ENCODE measurements at places on chromosomes 2 and 18.

DNA sequence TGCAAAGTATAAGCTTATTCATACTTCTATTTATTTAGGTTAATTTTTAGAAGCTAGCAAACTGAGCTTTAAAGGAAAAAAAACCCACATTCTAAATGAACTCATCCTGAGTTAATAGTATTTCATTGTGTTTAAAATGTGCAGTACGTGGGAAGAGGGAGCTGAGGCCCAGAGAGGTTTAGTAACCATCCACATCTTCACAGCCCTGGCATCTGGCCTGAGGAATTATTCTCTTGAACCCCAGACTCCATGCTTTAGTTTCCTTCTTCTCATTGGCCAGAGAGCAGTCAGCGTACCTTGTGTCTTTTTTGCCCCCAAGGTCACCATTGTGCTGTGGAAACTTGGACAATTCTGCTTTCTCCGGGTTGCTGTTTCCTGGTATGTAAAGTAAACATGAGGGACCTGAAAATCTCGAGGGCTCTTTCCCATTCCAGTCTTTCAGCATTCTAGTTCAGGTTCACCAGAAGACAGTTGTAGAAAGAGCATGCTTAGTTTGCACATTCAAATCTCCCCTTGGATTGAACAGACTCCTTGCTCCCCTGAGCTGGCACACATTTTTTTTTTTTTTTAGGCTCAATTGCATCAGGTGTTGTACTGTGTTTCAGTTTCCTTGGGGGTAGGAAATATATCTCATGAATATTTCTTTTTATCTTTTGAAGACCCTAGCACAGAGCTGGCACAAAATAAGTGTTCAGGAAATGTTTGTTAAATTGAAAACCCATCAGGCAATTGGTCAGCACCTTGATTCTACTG lies 81.4 kb downstream of the MYCN start:
- DNase-seq: no peak

GRCh38 chr18:67862069-67862468 lies 345.5 kb upstream of the DSEL start:
- DNase-seq: peak; percentile 69

- DNase-seq: no peak
Observed at GRCh38 chr2:120601566-120601965, 134.1 kb upstream of the GLI2 start.

- no peak for DNase-seq
Observed at GRCh38 chr18:57051021-57051656, 95.7 kb upstream of the BOD1L2 start.

DNA sequence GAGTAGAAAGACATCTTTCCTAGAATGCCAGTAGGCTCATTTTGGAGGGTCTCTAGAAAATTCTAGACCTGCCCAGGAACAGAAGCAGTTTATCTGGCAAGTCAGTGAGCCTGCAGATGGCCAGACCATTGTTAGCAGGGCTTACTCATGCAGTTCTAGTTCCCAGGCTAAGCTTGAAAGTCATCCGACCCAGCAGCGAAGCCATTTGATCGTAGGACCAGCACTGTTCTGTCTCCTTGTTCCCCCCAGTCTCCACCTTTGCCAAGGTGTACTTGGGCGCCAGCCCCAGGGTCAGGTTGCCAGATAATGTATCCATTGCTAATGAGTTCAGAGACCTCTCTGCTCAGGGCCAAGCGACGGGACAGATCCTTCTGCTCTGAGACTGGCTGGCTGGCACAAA lies 70.1 kb downstream of the EPAS1 start:
- DNase-seq: no peak

GRCh38 chr2:216056739-216057138 lies 24.9 kb downstream of the PECR start:
- no peak for DNase-seq

DNA sequence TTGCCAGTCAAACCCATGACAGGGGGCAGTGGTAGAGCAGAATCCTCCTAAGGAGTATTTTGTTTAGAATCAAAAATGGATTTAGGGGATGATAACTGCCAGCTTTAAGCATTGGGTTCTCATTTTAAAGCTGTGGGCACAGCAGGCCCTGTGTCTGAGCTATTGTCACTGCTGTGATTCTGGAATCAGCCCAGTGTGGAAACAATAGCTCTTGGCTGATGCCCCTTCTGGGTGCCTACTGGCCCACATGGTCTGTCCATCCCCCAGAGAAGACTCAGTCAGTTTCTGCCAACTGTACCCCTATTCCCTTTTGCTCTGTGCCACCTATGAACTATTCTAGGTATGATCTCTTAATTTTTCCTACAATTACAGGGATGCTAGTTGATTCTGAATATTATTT lies 91.7 kb upstream of the LRRTM1 start:
- no peak for DNase-seq

DNA sequence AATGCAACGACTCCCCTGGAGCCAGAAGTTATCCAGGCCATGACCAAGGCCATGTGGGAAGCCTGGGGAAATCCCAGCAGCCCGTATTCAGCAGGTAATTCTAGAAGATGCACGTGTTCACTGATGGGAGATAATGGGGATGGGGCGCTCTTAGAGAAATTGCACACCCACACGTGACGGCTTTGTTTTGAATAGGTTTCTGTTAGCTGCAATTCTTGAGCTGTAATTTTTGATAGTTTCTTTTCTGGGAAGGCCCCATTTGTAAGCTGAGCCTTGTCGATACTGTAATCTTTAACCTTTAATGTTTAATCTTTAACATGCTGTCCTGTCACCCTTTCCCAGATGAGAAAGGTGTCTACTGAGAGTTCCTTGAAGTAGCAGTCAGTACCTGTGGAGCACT lies 3.6 kb downstream of the SCLY start:
- DNase-seq: no peak

DNA sequence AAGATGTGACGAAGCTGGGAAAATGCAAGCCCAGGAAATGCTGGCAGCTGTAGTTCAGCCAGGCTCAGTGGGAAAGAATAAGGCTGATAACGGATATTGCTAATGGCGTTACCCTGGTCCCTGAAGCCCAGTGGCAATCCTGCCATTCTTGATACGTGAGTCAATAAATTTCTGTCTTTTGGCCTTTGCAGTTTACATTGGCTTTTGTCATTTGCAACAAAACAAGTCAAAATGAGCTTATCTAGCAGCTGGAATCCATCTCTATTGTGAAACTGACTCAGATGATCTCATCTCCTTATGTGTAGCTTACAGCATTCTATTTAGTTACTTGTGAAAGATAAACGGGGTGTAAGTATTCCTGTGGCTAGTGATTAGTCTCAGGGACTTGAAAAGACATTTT lies 43.8 kb downstream of the ARL6IP6 start:
- DNase-seq: peak; percentile 47

GRCh38 chr2:205892665-205893259 lies 193.2 kb downstream of the INO80D start:
- no peak for DNase-seq

DNA sequence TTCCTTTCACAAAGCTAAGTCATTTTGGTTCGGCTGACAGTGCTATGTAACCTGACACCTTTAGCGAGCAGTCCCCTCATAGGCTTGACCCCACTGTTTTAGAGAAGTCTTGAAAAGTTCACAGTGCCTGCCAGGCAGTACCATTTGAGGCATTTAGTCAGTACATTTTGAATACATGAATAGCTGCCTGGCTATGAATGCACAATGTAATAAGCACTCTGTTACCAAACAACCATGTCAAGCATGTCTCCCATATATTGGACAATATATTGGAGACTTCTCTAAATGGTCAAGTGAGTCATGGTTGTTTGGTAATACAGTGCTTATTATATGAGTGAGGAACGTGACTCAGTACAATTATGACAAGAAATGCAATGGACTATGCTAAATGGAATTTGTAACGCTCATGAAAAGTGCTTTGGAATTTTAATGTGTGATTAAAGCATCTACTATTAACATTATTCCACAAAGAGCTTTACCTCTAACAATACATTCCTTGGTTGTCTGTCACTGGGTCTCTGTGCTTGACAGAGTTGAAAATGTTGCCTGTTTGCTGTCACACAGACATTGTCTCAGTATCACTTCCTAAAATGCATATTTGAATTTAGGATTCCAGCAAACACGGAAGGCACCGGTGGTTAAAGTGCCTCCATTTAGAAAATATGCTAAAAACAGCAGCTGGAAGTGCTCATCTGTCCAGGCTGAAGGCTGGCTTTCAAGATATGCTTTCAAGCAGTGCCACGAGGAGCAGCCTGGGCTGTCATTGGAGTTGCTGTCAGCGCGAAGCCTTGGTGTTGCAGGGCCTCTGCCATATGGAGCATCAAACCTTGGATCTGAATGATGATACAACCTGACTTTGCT lies 458.6 kb downstream of the FBXO15 start:
- peak; percentile 95 for DNase-seq

- no peak for DNase-seq
Observed at GRCh38 chr2:234478121-234478858, 18.6 kb downstream of the ARL4C start.

DNA sequence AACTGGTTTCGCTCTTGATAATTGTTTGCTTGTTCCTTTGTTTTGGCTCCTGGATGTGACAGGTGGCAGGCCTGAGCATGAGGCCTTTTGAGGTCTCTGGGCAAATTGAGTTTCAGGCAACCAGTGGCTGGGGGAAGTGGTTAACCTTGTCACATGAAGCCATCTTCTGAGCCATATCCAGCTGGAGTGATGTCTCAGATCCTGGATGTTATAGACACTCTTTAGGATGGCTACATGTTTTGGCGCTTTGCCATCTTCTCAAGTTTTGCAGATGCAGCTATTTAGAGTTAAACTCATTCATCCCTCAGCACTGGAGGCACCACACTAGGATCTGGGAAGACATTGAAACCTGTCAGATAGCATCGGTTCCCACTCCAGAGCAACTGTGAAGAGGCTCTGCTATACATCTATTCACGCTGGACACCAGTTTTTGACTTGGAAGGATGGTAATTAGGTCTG lies 25.3 kb upstream of the TACR1 start:
- no peak for DNase-seq

DNA sequence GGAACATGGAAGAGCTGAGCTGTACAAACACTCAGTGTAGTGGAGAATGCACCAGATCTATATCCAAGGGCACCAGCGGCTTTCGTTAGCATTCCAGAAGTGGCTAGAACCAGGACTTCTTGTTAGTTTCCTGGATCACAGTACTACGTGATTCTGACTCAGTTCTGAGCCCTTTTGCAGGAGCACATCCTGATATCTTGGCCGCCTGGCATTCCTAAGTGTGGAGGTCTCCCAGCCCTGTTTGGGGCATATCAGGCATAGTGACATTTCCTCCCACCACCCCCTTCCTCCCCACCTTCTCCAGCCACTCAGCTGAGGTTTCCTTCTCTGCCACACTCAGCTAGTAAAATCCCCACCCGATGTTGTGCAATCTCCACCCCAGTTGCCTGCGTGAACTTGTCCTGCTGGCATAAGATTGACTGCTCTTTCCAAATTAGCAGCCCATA lies 63.4 kb downstream of the BMP10 start:
- no peak for DNase-seq

DNA sequence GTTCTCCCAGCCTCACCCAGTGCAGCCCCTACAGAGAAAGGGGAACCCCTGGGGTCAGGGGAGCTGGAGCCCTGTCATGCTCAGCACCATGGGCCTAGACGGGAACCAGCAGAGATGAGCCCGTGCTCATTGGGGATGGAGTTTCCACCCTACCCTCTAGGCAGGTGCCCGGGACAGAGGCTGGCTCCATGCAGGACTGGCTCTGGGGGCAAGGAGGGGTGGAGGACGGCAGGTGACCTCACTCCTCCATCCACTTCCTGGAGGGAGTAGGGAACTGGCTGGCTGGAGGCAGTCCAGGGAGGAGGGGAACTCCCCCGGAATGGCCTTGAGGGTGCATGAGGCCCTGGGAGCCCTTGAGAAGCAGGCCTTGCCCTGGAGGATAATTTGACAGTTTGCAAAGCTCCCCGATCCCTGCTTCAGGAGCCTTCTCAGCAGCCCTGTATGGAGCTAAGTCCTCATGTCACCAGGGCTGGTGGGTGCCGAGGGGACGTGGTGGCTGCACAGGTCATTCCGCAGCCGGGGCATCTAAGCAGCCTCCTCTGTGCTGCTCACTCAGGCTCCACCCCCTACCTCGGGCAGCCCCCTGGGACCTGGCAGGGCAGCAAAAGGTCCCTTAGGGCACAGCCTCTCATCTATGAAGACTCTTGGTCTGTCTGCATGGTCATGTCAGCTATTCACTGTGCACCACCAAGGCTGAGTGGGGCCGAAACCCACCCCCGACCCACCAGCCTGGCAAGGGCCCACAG lies 2.1 kb downstream of the NEURL3 start:
- DNase-seq: no peak

DNA sequence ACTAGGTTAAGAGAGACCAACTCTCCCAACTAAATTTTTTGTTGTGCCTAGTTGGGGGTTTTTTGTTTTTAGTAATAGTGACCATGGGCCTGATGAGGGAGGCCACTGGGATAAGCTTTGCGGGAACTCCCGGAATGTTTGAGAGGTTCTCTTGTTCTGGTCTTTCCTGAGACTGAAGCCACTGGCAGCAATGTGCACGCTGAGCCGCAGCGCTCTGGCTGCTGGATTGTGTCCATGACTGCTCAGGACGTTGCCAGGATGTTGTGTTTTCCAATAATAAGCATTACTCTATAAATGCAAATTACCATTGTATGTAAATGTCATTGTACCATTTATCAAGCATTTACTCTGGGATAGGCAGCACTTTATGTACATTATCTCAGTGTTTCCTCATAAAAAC lies 126.1 kb downstream of the GALNT1 start:
- DNase-seq: no peak

GRCh38 chr18:58054041-58054781 lies 10.2 kb downstream of the NEDD4L start:
- DNase-seq: peak; percentile 62

- DNase-seq: no peak
Observed at GRCh38 chr2:193988784-193989183, 1668.2 kb upstream of the SLC39A10 start.

Measured in fibroblast of upper back skin (primary cell).